ENCODE measurements at places on chromosomes 2 and 18. TPM values are rescaled to one million over a fixed set of nuclear protein-coding genes. Genes with fewer than 3 reads are reported as not detected.
A peak's percentile ranks its signal among the peaks of the same experiment; 100 is the strongest.

Gene TMEFF2
- total RNA-seq = not detected

DNA sequence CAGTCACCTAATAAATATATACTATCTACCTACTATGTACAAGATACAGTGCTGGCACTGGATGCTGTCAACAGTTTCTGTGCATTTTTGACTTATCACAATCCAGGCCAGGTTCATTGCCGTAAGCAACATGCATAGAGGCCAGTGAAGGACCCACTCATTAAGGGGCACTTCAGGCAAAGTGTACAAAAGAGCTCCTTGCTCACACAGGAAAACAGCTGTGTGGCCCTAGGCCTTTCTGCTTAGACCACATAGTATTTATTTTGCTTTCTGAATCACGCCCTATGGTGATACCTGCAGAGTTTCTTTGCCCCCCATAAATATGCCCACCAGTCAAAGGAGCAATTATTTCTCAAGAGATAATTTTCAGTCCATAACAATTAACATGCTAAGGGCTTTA, 39.6 kb upstream of the STAT4 start:
- DNase-seq = no peak

Gene MEIS1
- not detected for total RNA-seq

Gene ARHGAP28
- total RNA-seq = not detected

Gene IL36B
- total RNA-seq = not detected

Gene DNAH6
- 1.00 TPM for total RNA-seq

GRCh38 chr2:147223553-147224060, 621.2 kb upstream of the ACVR2A start:
- DNase-seq = no peak

DNA sequence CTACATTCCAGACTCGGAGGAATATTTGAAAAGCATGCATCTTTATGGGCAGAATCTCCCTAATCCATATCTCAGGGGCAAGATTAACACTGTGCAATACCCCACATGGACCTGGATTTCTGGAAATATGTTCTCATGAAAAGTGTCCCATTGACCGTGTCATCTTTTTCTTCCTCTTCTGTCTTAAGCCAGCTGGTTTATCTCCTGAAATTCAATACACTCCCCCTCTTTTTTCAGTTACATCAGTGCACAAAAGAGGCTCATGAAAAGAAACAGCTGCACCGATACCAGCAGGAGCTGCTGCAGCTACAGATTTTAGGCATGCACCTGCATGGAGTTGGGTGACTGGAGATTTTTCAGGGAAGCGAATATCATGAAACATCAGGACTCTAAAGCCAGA, 117.2 kb downstream of the SLC4A3 start:
- no peak for DNase-seq

Gene SRD5A2
- not detected for total RNA-seq

- no peak for DNase-seq
Measured at GRCh38 chr2:108263401-108263800, 23.6 kb downstream of the SULT1C3 start.

- DNase-seq = no peak
Measured at GRCh38 chr2:1798115-1798784, 53.9 kb upstream of the PXDN start.

Gene SNX17
- total RNA-seq = 120 TPM

- no peak for DNase-seq
Measured at GRCh38 chr18:51988277-51988676, 351.7 kb upstream of the DCC start.

GRCh38 chr2:181907057-181907456, 15.5 kb downstream of the ITPRID2 start:
- DNase-seq = no peak

Gene GRP
- total RNA-seq = not detected

GRCh38 chr2:119384971-119385370, 18.2 kb downstream of the DBI start:
- DNase-seq = no peak

Gene ATP8B1
- total RNA-seq = not detected

Gene PMAIP1
- total RNA-seq = 19.1 TPM

Gene GAL3ST2
- not detected for total RNA-seq

- no peak for DNase-seq
Measured at GRCh38 chr2:197170208-197170607, 140.4 kb downstream of the ANKRD44 start.

DNA sequence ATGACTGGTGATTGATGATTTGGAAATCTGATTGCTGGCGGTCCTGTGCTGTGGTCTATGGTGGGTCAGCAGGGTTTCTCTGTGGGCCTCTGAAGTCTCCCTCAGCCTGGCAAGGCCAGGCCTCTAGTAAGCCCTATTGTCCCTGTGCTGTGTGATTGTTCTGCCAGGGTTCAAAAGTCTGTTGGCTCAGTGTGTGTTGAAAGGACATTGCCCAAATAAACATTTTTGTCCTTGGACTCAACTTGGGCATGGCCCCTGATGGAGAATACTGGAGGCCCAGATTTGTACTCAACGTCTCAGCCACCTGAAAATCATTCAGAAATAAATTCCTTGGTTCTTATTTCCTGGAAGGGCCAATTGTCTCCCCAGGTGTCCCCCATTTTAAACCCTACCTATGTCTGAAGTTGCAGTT, 74.4 kb downstream of the MAP4K4 start:
- DNase-seq = no peak

Gene UGT1A5
- total RNA-seq = not detected

- DNase-seq = no peak
Measured at GRCh38 chr2:190334479-190335224, 8.7 kb upstream of the INPP1 start.

DNA sequence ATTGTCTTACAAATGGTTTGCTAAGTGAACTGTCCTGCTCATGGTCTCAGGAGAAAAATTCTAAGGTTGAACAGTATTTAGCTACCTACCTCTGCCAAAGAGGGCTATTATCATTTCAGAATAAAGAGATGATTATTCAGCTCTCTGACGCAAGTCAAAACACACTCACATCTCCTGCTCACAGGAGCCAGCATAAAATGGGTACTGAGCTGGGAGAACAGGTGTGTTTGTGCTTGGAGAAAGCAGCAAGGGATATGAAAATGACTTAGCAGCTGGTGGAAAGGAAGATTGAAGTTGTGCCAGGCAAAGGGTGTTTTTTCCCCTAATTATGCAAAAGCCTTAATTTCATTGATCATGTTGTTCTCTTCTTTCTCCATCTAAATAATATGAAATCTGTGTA, 47.3 kb upstream of the TANK start:
- no peak for DNase-seq

DNA sequence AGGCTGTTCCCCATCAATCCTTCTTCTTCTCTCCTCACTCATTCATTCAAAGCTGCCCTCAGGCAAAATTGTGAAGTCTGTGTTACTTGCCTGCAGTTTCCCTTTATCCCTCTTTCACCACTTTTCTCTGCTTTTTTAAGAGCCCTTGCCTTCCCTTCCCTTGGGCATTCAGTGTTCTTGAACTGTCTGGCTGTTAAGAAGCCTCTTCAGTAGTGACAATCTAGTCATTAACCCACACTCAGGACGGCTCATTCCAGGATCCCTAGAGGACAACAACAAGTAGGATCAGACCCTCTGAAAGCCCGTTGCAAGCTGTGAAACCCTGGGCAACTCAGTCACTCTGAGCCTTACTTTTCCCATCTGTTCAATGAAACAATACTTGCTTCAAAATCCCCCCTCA, 615.7 kb downstream of the EPHA4 start:
- no peak for DNase-seq

DNA sequence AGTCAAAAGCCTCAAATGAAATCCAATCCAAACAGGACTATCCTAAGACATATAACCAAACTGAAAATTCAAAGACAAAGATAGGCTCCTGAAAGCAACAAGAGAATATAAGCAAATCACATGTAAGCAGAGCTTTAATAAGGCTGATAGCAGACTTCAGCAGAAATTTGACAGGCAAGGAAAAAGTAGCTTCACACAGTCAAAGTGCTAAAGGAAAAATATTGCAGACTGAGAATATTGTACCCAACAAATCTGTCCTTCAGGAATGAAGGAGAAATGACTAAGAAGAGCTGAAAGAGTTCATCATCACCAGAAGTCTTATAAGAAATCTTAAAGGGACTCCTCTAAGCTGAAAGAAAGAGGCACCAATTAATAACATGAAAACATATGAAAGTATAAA, 150.0 kb downstream of the EVA1A start:
- no peak for DNase-seq

Gene CCDC85A
- not detected for total RNA-seq

DNA sequence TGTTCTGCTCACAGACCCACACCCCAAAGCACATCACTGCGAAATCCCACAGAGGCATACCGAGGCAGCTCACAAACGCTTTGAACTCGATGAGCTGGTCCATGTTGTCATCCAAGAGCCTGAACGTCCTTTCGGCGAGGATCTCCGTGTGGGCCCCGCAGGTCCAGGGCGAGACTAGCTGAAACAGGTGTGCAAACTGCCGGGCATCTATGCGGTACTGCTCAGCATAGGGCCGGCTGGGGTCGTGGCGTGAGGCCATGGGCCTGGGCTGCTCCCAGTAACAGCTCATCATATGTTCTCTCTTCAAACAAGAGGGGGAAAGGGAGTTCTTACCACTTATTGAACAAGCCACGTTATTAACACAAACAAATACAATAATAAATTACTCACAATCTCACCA, 20.1 kb downstream of the RPL31 start:
- no peak for DNase-seq

GRCh38 chr2:122469147-122469546, 713.7 kb downstream of the TSN start:
- no peak for DNase-seq

GRCh38 chr2:8416849-8417832, 264.7 kb upstream of the ID2 start:
- no peak for DNase-seq

DNA sequence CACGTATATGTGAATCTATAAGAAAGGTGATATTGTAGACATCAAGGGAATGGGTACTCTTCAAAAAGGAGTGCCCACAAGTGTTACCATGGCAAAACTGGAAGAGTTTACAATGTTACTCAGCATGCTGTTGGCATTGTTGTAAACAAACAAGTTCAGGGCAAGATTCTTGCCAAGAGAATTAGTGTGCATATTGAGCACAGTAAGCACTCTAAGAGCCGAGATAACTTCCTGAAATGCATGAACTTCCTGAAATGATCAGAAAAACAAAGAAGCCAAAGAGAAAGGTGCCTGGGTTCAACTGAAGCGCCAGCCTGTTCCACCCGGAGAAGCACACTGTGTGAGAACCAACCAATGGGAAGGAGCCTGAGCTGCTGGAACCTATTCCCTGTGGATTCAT, 101.0 kb downstream of the HS6ST1 start:
- DNase-seq = no peak

- no peak for DNase-seq
Measured at GRCh38 chr18:51039138-51040112, 9.4 kb downstream of the SMAD4 start.

DNA sequence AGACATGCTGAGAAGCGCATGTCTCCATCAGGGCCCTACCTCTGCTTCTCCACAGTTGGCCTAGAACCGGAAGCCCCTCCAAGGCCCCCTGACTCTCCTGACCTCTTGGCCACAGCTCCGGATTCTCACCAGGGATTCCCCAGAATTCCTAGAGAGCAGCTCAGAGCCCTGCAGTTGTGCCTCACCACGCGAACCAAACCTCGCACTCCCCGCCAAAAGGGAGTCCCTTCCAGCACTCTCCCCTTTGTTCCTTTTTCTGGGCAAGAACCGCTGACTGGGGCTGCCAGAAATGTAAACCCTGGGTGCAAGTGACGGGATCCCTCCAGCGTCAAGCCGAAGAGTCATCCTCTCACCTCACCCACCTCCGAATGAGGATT, 36.7 kb downstream of the AFF3 start:
- DNase-seq = no peak

GRCh38 chr18:79801217-79801616, 3.5 kb downstream of the KCNG2 start:
- DNase-seq = no peak

GRCh38 chr2:69490486-69490885, 53.3 kb upstream of the NFU1 start:
- DNase-seq = peak; percentile 67

DNA sequence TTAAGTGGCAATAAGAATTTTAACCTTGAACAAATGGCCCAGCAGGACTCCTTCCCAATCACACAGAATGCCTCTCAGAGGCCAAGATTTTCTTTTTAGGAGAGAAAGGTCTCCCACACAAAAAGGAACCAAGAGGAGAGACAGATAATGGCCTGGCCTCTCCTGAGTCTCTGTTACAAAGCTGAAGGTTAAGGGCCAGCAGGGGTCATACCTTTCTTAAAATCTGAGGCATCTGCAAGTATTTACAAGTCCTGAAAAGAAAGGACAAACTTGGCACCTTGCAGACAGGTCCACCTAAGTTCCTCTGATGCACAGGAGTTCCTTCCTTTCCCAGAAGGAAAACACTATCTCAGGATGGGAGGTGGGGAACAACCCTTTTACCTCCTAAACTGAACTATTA, 142.3 kb downstream of the TMEM163 start:
- peak; percentile 11 for DNase-seq

GRCh38 chr2:46548521-46549144, 69.3 kb downstream of the TMEM247 start:
- no peak for DNase-seq

DNA sequence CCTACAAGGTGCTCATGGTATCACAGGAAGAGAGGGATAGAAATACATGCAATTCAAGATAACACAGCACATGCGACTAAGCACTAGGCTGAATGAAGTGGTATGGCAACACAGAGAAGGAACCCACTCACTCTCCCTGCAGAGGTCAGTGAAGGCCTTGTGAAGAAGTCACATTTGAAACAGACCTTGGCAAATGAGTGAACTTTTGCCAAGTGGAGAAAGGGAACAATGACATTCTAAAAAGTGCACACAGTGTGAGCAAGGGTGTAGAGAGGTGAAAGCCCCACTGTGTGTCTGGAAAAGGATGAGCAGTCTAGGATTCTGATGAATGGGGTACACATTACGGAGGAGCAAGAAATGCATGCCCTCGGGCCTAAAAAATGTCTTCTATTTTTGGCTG, 23.3 kb downstream of the KLF7 start:
- DNase-seq = no peak

DNA sequence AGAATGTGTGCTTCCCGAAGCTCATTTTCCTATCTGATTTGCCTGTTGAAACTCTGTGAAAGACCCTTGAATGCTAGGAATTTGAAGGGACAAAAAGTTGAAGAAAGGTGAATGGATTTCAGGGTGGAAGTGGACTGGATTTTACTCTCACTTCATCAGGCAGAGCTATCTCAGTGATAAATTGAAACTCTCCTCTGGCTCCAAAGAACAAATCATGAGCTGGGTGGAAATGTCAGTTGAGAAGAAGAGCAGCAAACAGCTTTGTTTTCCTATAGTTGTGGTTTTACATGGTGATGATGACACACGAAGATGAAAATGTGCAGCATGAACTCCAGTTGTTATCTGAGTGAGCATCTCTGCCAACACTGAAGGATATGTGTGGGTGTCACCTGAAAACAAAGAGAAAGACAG, 34.4 kb downstream of the CD28 start:
- peak; percentile 75 for DNase-seq

- DNase-seq = peak; percentile 16
Measured at GRCh38 chr2:71299507-71299906, 32.1 kb upstream of the ZNF638 start.

Gene CHRND
- not detected for total RNA-seq

GRCh38 chr2:23485261-23485660, 100.3 kb downstream of the KLHL29 start:
- DNase-seq = no peak

- DNase-seq = no peak
Measured at GRCh38 chr2:230982126-230982525, 13.8 kb upstream of the SPATA3 start.

Measured in activated CD4-positive, alpha-beta T cell treated with anti-CD3 and anti-CD28 coated beads, Interleukin-2, amount 10 ng/mL, durations not matched to agents 7 days and 5 days (primary cell).